ENCODE measurements at places on chromosomes 1 and 21. TPM values are rescaled to one million over a fixed set of nuclear protein-coding genes. Genes with fewer than 3 reads are reported as not detected.

Gene RHOU
- 0.10 TPM for total RNA-seq

Gene KLHDC8A
- not detected for total RNA-seq

DNA sequence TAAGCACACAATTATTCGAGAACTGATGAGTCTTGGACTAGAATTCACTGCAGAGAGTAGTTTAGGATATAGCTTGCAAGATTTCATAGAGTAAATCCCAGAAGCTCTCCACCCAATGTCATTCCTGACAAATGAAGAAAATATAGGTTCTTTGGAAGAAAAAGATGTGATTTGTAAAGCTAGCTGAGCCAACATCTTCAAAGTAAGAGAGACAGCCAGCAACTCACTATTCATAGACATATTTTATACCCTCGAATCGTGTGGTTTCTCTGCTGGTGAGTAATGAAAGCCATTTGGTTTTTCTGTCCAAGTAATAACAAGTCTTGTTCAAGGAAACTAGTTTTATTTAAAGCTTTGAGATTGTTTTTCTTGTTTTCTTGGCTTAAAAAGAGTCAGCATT lies 165.7 kb upstream of the SYT6 start:
- peak; percentile 58 for DNase-seq

GRCh38 chr1:221093903-221094791 lies 214.9 kb downstream of the HLX start:
- peak; percentile 43 for DNase-seq

DNA sequence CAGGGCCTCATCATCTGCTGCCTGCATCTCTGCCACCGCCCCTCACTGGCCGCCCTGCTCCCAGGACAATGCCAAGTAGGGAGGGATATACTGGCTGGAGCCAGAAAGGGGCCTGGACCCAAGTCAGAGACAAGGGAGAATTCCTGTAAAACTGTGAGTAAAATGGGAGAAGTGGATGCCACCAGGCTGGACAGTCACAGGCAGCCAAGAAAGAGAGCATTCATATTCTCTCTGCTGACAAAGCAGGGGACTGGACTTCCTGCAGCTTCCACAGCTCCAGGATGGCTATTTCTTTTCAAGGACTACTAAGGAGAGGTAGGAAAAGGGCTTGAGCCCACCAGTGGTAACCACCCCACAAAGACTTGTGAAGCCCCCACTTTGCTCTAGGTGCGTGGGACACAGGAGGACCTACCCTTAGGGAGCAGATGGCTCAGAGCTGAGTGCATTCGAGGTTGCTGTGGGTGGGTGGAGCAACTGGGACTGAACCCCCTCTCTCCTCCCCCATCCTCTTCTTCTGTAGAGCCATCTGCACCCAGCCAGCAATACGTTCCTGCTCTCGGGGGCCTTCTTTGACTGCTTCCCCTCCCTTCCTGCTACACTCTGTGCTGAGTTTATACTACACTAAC lies 57.5 kb downstream of the GLIS1 start:
- no peak for DNase-seq

DNA sequence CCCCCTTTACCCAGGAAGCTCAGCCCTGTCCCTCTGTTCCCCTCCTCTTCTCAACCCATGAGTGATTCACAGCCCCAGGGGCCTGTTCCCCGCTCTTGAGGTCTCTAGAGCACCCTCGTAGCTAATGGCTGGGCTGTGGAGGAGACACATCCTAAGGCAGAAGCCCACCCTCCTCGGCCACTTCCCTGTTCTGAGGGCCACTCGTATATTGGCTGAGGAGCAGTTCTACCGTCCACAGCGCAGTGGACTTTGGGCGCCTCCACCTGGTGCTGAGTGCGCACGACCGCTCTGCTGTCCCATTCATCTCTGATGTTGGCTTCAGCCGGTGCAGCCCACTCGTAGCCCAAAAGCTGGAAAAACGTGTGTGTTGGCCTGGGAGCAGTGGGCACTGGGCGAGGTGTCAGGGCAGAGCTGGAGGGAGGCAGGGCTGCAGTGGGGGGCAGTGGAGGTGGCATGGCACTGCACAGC lies 24.5 kb upstream of the PKP1 start:
- DNase-seq = no peak

Gene MECR
- 26.8 TPM for total RNA-seq

DNA sequence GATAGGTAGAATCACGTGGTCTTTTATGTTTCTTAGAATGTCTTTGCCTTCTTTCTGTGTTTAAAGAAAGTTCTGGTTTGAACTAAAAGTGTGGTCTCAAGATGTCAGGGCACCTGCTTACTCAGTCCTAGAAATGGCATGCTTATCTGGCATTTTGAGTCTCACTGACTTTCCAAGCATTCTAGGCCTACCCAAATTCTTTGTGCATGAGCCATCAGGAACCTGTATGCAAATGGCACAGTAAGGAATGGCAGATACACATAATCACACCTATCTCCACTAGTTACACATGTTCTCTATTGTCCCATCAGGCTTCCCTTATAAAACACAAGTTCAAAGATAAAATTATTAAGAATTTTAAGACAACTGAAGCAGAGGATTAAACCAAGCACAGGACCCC lies 29.5 kb upstream of the CLCA4 start:
- no peak for DNase-seq

DNA sequence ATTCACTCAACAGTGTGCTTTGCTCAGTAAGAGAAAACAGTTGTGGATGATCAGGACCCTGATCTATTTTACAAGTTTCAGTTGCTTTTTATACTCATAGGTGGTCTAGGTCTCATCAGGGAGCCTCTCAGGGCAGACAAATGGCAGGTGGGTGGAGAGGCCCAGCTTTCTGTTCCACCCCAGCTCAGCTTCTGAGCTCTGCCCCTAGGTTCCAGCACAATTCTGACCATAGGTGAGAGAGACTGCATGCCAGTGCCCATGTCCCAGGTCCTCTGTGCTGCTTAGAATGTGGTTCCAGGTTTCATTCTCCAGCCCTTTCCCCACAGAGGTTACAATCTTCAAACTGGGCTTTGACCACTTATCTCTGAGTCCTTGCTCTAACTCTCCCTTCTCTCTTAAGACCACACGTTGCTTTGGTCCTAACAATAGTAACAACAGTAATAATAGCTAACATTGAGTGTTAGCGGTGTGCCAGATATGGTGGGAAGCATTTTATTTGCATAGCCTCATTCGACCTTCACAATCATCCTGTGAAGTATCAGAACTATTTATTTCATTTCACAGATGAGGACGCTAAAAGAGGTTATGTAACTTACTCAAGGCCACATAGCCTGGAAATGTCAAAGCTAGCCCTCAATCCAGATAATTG lies 19.6 kb upstream of the DUSP10 start:
- no peak for DNase-seq

Gene AMY1B
- total RNA-seq = not detected

GRCh38 chr1:83857103-83857502 lies 141.8 kb downstream of the TTLL7 start:
- DNase-seq = peak; percentile 11

Gene SLC44A3
- total RNA-seq = 2.2 TPM

DNA sequence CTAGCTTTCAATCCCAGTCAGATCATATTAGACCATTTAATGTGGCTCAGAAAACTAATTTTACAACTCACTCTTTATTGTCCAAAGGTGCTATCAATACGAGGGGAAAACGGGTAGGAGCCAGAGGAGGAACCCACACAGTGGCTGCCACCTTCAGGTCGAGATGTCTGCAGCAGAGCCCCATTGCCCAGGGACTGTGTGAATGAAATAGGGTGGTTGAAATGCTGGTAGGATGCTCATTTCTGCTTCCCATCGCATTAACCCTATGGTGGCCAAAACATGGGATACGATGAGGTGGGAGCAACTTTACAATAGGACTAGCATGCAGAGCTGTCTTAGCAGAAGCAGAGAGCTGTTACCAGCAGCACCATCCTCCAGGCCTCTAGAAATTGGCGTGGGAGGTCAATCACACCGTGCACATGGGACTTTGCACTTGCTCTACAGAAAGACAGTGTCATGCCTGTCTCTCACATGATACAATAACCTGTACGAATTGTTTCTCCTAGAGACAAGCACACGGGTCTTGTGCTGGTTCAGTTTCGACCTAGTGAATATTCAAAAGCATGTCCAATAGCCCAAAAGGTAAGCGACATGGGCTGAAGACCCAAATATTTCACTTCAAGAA lies 69.5 kb upstream of the DESI2 start:
- DNase-seq = no peak

DNA sequence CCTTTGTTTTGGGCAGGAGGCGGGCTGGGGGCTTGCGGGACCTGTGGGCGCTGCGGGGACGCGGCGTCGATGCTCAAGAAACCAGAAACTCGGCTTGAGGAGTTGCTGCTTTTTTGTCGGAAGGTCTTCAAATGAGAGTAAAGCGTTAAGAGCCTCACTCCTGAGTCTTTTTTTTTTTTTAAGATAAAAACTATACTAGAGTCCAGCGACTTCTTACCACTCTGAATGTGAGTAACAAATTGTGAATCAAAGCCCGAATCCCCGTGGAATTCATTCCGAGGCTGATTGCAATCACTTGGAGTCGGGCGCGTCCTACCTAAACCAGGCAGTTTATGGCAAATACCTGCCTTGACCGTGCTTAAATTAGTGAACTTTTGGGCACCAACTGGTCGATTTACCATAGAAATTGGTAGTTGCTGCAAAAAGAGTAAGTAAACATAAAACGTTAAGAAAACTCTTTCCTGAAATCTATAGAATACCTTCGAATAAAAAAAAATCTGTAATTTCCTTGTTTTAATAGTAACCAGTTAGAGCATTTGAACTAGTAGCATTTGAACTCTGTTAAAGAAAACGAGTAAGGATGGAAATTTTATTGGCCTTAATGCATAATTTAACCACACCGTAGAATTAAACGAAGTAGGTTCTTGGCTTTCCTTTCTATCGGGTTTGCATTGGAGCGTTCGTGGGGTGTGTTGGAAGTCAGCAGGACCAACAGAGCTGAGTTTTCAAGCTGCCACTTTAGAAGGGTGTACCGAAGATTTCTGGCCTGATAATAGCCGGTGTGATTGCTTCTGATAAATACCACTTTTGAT lies 769 bp downstream of the GPSM2 start:
- DNase-seq = peak; percentile 53

Gene PRKAA2
- 9.1 TPM for total RNA-seq

Gene EIF3I
- total RNA-seq = 222 TPM

GRCh38 chr1:181175955-181176354 lies 87.5 kb downstream of the IER5 start:
- DNase-seq = no peak

- no peak for DNase-seq
Measured at GRCh38 chr1:5389101-5389885, 602.9 kb downstream of the NPHP4 start.

- DNase-seq = no peak
Measured at GRCh38 chr1:243568793-243569192, 281.2 kb downstream of the AKT3 start.

DNA sequence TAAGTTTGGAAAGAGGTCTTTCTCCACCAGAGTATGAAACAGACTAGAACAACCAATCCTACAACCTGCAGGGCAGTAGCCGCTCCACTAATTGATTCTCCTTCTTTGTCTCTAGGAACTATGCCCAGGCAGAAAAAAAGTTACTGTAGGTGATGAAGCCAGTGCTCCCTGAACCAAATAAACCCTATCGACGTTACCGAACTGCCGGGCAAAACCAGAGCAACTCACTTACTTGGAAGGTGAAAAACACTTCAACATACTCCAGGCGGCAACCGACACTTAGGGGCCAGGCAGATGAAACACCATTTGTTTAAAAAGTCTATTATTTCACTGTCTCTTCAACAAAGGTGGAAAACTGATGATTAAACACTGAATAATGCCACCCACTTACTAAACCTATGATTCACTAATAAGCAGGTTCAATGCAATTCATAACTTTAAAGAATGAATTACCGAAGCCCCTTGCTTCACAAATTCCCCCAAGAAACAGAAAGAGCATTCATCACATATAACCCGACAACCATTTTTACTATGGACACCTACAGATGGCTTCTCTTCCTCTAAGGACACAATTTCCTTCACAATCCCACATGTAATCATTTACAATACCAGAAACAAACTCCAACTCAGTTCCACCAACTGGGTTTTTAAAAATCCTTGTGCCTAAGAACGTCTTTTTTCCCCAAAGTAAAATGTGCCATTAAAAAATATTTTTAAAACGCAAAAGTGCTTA lies 1.6 kb downstream of the NRIP1 start:
- peak; percentile 29 for DNase-seq

DNA sequence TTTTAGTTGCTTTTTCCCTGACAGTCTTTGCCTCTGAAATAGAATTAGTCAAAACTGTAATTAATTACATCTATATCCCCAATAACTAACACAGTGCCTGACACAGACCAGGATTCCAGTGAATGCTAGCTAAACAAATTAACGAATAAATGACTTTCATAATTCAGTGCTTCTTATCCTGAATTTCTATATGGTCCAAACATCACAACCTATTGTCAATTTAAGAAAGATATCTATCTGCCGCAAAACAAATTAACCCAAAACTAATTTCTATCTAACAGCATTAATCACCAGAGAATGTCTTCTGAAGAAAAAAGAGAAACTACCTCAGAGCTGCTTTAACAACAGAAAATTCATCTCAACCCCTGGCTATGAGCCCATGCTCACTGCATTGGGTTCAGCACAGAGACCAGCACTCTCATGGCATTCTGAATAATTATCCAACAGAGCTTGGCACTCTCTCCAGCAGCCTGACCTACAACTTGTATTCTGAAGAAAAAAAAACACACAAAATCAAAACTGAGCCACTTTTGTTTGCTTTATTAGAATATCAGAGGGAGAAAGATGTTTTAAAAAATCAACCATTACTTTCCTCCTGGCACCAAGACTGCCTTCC lies 547.3 kb upstream of the BEND5 start:
- DNase-seq = no peak

Gene NAV1
- 43.3 TPM for total RNA-seq

GRCh38 chr1:201307760-201308499 lies 24.6 kb downstream of the PKP1 start:
- DNase-seq = peak; percentile 35

DNA sequence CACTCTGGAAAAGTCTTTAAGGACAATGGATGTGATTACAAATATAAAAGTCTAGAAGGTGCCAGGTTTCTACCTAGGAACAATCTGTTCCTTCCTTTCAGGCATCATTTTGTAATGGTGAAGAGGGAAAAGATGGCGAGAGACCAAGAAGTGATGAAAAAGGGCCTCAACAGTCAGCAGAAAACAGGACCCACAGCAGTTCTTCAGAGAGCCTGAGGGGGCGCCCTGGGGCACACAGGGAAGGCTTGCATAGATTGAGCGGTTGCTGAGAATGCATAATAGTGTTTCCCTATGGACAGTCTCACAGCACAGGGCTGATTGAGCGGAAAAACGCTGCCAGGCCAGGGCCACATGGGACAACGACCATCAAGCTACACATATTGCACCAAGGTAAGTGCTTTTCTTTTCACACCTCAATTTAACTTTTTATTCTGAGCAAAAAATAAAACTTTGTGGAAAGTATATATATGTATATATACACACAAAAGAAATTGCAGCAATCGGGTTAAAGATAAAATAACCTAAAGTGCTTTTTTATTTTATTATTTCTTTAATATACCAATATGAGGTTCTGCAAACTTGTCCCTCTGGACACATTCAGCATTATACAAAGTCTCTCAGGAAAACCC lies 3.1 kb upstream of the YRDC start:
- peak; percentile 67 for DNase-seq
